ENCODE measurements at places on chromosomes 4 and X. TPM values are rescaled to one million over a fixed set of nuclear protein-coding genes. Genes with fewer than 3 reads are reported as not detected.

GRCh38 chr4:1345903-1346780 is 866 bp upstream of the UVSSA start:
- DNase-seq: peak; percentile 64

Gene ADH4
- not detected for total RNA-seq

Gene FMR1NB
- 3.5 TPM for total RNA-seq

- DNase-seq: no peak
Observed at GRCh38 chrX:28997706-28998463, 410.6 kb downstream of the IL1RAPL1 start.

Gene ZXDA
- 0.60 TPM for total RNA-seq

Gene NLGN3
- 0.69 TPM for total RNA-seq

DNA sequence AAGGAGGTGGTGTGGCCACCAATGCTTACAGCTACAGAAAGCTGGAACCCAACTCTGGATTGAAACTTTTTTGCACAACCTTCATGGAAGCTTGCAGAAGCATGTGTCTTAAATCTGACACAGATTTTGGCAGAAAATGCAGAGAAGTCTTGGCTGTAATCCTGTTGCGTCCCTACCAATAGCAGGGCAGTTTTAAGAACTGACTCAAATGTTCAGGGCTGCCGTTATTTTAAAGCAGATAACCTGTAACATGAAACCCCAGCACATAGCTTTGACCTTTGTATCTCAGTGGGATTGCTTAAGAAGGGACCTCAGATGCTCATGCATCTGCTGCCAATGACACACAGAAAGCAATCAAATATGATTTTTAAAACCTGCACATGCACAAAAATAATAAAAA is at the start of gene VEGFD:
Gene VEGFD, minus strand, starts transcription at position 110 of the 400 bp plus-strand sequence. CDS start 467 bp downstream, outside the sequence.
- no peak for DNase-seq

Gene S100P
- 16.8 TPM for total RNA-seq

Gene GLRA3
- 0.11 TPM for total RNA-seq

GRCh38 chrX:5842601-5843000 is 386.1 kb downstream of the NLGN4X start:
- no peak for DNase-seq

DNA sequence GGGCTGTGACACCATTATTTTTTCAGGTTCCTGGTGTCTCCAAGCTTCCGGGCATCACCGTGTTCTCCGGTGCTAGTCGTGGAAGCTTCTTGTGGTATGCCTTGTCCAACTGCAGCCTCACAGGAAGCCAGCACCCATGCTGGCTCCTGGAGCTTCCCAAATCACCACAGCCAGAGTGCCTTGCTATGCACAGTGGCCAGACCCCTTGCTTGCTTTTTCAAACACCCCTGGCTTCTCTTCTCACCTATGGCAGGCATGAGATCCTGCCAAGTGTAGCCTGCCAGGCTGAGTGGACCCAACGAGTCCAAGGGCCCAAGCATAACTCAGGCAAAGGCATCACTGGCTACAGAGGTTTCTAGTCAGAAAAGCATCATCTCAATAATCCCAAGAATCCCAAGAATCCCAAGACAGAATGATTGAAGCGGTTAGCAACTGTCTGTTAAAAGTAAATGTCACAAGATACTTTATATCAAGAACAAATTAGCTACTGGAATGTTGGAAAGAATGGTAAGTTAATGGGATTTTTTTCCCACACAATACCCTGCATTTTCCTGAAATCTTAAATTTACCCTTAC is 1522.9 kb downstream of the PCDH18 start:
- no peak for DNase-seq

Gene ADH1B
- total RNA-seq: 0.71 TPM

Gene CYTL1
- not detected for total RNA-seq

DNA sequence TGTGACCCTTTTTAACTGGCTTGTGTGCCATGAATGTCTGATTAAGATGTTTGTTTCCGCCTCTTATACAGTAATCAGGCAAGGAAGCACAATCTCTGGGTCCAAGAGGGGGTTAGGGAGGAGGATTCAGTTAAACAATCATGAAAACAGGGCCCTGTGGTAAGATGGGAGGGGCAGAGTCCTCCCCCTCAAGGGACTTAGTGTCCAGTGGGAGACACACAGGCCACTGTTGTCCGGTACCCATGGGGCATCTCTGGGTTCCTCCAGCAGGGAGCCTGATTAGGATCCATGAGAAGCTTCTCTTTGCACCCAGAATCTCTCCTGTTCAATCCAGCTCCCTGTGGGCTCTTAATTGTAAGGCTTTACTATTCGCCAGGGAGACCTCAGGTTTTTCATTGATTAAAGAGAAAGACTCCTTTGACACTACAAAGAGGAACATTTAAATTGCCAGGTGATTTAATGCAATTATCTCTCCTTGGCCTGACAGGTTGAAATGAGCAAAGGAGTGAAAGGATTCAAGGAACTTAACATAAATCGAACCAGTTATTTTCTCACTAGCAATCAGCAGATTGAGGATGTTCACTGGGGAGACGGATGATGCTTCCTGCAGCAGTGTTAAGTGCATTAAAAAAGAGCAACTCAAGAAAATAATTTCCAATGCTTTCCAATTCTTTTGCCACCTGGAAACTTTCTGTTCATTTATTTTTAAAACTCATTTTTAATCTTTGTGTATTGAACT is 225.4 kb downstream of the PTTG2 start:
- DNase-seq: no peak

DNA sequence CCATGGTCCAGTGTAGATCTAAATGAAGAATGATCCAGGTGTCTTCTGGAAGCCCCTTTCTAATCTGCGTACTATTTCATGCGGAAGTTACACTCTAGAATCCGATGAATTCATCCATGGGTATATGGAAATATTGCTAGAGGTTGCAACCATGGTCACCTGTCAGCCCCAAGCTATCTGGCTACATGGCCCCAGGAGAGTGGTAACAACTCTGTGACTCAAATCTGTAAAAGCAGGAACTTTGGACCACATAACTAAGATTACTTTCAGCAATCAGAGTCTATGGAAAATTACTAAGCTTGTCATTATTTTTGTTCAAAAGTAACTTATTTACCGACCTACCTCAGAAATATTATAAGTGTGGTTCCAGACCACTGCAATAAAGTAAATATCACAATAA is 150.6 kb upstream of the MED14 start:
- no peak for DNase-seq

DNA sequence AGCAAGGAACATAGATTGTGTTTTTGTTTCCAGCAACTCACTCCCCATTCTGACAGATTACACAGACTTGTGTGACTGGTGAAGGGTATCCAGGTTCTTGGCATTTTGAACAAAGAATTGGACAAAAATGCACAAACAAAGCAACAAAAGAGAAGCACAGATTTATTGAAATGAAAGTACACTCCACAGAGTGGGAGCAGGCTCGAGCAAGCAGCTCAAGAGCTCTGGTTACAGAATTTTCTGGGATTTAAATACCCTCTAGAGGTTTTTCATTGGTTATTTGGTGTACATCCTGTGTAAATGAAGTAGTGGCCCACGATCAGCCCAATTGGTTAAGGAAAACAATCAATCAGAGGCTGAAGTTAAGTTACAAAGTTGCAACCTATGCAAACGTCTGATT is 155.0 kb upstream of the JADE1 start:
- no peak for DNase-seq

Gene CT47B1
- total RNA-seq: 0.16 TPM

Gene PRR32
- not detected for total RNA-seq

DNA sequence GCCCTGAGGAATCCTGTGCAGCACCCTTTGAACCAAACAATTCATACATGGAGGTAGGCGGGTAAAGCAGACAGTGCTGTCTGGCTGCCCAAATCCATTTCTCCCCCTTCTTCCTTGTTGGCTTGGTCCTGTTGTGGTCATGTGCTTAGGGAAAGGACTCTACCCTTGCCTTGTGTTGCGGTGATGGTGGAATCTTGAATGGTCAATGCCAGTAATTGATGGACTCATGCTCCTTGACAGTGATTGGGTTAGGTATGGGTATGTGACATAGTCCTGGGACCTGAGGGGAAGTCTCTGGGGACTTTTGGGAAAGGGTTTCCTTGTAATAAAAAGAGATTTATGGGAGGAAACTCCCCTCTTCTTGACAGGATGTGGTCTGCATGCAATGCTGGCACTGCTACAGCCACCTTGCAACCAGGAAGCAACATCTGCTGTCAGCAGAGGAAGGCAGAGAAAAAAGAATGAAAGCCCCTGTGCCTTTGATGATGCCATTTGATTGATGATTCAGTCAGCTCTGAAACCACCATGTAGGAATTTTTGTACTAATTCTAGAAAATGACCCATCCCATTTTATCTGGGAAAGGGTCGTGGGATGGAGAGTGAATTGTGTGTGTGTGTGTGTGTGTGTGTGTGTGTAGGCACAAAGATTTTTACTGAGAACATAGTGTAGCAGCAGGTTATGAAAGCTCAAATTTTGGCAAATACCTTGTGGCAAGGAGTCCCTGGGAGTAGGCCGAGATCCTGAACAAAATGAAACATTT is 30.0 kb upstream of the HUWE1 start:
- no peak for DNase-seq

DNA sequence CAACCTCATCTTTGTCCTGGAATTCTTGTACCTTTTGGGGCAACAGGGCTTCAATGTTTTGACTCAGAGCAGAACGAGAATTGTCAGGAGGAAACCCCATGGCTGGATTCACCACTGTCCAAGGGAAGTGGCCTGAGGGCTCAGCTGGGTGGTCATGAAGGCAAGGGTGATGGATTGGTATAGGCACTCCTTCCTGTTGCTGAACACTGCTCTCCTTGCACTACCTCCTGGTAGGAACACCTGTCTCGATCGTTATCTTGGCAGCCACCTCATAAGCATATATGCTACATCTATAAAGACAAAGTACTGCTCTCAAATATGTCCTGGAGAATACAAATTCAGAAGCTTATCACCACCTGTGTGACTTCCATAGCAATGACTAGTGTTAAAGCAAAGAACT is 79.8 kb downstream of the CCNG2 start:
- no peak for DNase-seq

DNA sequence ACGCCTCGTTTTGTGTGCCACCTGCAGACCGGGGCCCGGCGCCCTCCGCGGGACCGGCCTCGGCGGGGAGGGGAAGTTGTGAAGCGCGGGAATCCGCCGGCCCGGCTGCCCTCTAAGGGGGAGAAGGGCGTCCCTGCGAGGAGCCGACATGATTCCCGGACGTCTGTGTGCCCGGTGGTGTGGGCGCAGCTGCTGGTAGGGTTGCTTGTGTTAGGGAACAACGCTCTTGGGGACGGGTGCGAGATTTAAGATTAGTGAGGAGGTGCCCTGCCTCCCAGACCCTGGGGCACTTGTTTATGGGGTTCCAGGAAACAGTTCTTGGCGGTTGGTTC is 627 bp downstream of the CDKN2AIP start:
- DNase-seq: no peak

Gene DCAF8L1
- not detected for total RNA-seq

DNA sequence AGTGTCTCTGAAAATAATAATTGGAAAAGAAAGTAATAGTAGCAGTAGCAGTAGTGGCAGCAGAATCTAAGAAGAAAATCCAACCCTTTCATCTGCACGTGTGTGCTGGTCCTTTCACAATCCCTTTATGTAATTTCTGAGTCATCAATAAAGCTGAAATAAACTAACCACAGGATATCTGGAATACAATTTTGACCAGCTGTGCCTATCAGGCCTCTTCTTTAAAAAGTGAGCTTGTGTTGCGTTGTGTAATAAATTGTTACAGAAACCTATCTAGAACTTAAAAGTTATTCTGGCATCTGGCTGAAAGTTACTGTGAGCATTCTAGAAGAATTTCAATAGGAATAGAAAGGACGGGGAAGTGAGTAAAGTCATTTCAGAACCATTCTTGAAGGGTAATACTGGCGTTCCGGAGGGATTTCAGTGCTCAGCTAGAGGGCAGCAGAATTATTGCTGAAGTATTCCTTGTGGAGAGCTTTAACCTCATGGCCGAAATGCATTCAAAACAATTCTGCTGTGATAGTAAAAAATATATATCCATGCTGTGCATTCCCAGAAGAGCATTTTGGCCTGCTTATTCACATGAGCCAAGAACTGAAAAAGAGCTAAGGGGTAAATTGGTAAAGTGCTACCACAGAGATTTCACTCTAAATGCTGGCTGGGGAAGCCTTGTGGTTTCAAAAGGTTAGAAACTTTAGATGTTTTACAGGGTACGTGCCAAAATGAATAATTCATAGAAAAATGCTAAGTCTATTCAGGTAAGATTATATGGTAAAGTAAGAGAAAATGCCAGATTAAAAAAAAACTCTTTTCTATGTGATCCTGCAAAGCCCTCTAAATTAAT is 260.6 kb downstream of the NKX6-1 start:
- no peak for DNase-seq

DNA sequence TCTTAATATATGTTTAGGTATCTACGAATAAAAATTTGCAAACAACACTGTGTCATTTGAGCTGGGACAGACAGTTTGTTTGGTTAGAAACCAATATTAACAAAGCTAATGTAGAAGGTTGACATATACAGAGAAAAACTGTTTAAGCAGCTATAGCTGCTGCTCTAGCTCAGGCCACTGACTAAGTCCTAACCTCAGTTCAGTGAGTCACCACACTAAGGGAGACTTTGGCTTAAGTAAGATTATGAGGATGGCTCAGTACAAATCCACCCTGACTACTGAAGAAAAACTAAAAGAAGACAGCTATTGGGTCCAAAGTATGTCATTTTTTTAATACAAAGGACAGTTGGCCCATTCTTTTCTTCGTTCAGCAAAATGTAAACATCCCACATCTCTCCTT is 717.3 kb upstream of the ACTRT1 start:
- no peak for DNase-seq

GRCh38 chr4:155542415-155542814 is 124.2 kb upstream of the GUCY1A1 start:
- DNase-seq: no peak

- DNase-seq: no peak
Observed at GRCh38 chr4:25842229-25842845, 20.5 kb downstream of the SEL1L3 start.

DNA sequence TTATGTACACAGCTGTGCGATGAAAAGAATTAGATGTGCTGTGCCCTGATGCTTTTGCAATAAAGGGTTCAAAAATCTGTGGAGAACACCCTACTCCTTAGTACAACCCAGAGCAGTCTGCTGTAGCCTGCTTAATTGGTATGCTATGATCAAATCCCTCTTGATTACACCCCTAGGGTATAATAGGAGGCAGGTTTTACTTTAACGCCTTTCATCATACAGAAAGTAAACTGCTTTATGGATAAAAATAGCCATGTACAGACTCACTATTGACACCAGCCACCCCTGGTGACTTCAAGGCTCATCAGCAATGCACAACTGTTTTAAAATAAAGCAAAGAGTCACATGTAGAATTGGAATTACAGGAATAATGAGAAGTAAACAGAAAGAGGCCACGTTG is 315.3 kb downstream of the DMD start:
- DNase-seq: no peak

GRCh38 chr4:104749062-104749461 is 254.4 kb upstream of the CXXC4 start:
- DNase-seq: no peak
